ENCODE measurements at places on chromosomes 5 and 9.

GRCh38 chr5:116002116-116002906 is 30.0 kb upstream of the ARL14EPL start:
- DNase-seq: no peak

DNA sequence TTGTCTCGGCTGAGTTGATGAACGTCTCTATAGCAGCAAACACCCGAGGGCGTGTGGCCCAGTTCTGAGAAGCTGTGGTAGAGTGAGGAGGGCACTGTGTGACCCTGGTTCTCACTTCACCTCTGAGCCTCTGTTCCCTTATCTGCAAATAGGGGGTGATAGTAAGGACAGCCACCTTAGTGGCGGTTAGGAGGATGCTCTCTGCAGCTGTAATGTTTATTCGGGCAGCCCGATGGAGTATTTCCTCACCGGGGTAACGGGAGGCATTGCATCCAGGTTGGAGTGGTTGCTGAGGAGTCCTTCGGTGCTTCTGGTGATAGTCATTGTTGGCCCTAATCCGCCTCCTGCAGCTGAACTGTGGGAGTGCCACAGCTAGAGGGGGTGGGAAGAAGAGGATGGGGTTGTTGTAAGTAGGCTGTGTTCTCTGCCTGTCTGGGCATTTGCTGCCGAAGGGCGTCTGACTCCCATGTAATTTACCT is 13.9 kb downstream of the PRRC2B start:
- DNase-seq: no peak

- DNase-seq: no peak
Measured at GRCh38 chr5:143474616-143475015, 71.1 kb upstream of the NR3C1 start.

DNA sequence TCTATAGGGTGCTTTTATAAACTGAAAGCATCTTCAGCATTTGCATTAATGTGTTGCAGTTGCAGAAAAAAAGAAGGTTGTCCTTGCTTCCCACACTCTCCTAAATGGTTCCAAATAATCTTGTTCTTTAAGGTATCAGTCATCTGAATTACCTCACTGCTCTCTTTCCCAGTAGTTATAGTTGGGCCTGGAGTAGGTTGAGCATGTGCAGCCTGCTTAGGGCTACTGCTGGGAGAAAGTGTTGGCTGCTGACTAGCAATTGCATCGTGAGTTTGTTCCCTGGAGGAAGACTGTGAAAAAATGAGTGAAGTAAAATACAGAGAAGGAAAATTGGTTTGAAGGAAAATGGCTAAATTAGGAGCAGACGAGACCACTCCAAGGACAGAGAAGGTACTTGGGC is 74.5 kb downstream of the PRR16 start:
- no peak for DNase-seq

DNA sequence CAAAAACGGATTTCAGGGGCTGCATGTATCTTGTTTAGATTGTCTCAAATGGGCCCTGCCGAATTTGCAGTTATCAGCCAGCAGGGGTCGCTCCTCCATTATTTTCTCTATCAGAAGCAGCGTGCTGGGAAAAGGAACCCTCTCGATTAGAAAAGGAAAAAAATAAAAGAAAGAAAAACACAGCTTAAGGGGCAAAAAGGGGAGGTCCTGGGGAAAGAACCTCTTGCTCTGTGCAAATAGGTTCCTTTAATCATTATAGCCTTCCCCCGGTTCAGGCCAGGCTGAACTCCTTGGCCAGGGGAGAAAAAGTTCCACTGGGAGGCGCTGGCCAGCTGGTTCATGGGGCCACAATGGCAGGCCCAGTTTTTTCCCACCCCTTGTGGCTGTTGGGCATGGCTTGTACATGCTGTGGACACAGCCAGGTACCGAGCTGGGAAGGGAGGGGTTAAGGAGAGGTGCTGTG is 25.0 kb upstream of the CAPSL start:
- no peak for DNase-seq

DNA sequence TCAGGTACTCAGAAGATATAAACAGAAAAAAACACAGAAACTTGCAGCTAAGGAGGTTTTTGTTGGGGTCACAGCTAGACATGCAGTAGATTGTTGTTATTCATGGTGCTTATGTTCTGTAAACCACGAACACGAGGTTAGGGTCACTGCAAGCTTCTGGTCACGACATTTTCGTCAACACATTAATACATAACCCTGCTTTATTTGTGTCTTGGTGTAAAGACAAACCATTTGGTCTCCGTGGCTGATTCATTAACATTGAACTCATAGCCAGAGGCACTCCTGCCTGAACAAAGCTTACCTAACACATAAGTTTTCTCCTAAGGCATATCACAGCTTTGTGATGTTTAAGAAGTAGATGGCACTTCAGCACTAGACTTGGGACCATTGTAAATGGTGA is 16.9 kb downstream of the TEK start:
- no peak for DNase-seq

- DNase-seq: no peak
Measured at GRCh38 chr5:138538943-138539627, 4.0 kb downstream of the ETF1 start.

GRCh38 chr9:87139099-87139730 is 191.9 kb upstream of the GAS1 start:
- DNase-seq: no peak

DNA sequence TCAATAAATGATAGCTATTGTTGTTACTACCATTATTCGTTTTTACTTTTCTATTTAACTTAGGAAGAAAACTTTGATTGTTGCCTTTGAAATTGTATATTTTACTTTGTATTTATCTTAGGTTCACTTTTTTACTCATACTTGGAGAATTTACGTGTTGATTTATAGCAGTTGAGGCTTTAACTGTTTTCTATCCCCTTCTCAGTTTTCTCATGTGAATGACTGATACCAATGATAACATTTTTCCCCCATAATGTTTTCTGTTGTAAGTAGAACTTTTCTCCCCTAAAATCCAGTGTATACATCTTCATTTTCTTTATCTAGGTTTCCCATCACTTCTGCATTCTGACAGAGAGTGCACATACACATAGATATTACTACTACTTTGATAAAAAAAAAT is 54.4 kb downstream of the FSD1L start:
- DNase-seq: no peak

DNA sequence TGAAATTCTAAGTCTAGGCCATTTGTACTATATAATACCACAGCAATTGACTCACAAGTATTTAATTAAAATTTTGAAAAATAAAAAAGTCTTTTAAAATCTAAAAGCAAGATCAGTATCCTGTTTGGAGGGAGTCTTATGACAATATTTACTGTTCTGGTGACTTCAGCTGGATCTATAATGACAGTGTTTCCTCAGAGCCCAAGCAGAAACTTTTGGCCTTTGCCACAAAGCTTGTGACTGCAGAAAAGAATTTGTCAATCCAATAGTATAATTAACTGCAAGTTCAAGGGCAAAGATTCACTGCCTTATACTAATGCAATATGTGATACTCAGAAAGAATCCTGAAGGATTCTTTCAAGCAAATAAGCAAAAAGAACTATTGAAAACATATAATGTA is 49.6 kb upstream of the RAPGEF6 start:
- DNase-seq: no peak

DNA sequence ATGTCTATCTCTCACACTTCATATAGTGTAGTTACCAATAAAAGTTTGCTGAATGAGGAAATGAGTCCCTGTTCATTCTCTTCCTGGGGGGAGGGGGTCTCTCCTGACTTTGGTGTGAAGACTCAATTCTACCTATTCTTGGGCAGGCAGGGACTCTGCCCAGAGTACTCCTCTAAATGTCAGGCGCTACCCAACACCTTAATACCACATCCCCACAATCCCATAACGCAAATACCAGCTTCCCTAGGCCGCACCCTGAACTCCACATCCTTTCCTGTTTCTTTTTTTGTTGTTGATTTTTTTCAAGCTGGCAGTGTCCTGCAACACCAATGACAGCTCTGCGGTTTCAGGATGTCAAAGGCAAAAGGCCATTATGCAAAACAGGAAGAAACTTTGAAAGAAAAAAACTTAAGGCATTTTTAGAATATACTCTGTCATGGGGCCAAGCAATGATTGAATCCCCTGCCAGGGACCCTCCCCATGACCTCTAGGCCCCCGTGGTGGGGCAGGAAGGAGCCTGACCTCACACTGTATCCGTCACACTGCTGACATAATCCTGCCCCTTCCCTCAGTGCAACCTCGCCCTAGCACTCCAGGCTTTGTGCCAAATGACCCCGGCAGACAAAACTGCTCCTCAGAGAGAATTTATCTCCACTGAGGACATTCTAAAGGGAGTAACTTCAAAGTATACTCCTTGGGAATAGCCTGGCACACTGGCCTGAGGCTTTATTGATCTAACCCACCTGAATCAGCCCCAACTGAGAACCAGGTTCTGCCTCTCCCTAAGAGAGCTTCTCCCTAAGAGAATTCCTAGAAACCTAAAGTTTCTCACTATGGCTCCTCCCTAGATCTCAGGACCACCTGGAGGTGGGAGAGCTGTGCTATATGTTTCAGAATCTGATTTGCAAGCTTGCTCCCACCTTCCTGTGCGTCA is 8.0 kb downstream of the B4GALT1 start:
- no peak for DNase-seq

DNA sequence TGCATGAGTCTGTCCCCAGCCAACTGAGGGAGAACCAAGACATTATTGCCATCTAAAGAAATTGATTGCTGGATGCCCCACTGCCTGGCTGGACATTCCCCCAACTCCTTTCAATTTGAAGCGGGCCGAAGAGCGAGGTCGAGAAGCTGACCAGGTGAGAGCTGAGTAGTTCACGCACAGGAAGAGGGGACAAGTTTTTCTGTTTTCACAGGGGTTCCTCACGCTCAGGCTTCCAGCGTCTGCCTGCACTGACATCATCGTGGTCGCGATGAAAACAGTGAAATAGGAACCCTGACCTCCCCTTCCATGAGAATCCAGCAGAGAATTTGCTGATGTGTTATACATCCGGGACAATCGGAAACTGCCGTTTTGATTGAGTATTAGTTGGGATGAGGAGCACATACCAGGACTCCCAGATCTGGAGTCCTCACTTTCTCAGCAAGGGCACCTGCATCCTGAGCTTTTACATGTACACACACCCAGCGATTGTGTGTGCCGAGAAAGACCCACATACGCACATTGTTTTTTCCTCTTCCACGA is 3.1 kb upstream of the DMRT3 start:
- no peak for DNase-seq

GRCh38 chr9:14383773-14384172 is 69.8 kb upstream of the NFIB start:
- DNase-seq: no peak

DNA sequence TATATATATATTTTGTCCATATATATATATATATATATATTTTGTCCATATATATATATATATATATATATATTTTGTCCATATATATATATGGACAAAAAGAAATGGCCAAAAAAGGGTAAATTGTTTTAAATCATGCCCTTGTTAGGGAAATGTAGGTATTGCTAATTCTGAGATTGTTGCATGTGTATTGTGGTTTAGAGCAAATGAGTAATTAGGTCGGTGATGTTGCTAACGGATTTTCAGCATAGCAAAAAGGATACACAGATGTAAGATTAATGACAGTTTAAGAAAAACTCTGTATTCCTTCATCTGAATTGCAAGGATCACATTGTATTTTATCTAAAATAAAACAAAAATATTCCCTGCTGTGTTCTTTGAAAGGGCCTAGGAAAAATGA is 40.2 kb downstream of the OSTF1 start:
- DNase-seq: no peak

GRCh38 chr5:135625961-135626360 is 47.2 kb upstream of the CXCL14 start:
- DNase-seq: no peak

GRCh38 chr9:109072821-109073435 is 46.8 kb downstream of the TMEM245 start:
- no peak for DNase-seq

DNA sequence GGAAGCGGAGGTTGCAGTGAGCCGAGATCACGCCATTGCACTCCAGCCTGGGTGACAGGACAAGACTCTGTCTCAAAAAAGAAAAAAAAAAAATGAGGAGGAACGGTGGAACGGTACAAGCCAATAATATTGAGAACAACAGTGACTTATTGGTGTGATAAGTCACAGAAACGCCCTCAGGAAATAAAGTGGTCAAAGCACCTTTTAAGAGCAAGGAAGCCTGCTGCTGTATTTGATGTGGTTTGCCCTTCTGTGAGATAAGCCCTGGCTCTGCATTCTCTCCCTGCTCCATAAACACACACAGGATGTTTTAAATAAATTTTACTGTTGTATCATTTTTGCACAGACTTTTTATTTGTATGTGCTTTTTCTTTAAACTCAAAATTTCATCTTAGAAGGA is 269.9 kb upstream of the MSX2 start:
- no peak for DNase-seq

GRCh38 chr9:137293094-137293481 is 9.0 kb downstream of the NRARP start:
- DNase-seq: no peak

- no peak for DNase-seq
Measured at GRCh38 chr9:135010921-135011320, 76.5 kb upstream of the OLFM1 start.

GRCh38 chr5:158234323-158235158 is 375.6 kb upstream of the CLINT1 start:
- no peak for DNase-seq

GRCh38 chr5:150317048-150318003 is 14.6 kb upstream of the ARSI start:
- DNase-seq: peak; percentile 96

DNA sequence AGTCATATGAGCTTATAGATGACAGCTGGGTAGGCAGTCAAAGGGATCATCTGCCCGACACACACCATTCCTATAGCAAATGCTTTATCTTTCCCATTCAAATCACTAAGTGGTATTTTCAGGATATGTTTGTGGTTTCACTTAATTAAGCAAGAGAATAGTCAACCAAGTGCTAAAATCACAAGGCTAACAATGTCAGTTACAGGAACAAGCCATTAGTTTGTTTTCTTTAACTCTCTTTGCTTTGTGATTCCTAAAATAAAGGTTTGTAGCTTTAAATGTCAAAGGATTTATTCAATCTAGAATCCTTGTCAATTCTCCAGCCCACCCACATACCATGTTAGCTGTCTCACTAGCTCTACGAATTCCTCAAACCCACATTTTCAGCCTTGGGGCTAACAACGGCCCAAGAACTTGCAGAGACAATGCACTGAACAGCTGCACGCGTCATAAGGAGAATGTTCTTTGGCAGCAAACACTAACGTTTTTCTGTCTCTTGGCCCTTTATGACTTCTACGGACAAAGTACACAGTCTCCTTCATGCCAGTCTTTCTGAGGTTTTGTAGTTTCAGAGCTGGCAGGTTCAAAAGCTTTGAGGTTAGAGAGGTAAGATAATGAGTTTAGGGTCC is 56.6 kb downstream of the ELAVL2 start:
- peak; percentile 42 for DNase-seq

Measured in HS-5 (cell line).